ELF-1 (cell line): ENCODE measurements at places on chromosomes 16 and 17.
A peak's percentile ranks its signal among the peaks of the same experiment; 100 is the strongest.

- DNase-seq, result no peak
These were observed 40.5 kb downstream of the ANKRD11 start for GRCh38 chr16:89449726-89450335.

DNA sequence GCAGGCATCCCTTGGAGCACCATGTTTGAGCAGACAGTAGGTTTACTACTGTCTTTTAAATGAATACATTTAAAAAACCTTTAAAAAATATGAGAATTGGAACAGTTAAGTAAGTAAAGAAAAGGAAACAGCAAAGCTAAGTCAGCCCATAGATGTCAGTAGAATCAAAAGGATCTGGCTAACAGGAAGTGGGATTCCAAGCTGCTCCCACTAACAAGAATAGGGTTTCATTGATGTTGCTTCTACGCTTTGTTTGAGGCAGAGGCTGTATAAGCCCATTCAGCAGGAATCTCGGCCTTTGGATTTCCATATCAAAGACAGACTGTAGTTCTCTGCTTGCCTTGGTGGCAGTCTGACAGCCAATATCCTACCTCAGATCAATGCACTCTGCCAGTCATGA lies 122.9 kb upstream of the ELAC2 start:
- peak; percentile 67 for DNase-seq

DNA sequence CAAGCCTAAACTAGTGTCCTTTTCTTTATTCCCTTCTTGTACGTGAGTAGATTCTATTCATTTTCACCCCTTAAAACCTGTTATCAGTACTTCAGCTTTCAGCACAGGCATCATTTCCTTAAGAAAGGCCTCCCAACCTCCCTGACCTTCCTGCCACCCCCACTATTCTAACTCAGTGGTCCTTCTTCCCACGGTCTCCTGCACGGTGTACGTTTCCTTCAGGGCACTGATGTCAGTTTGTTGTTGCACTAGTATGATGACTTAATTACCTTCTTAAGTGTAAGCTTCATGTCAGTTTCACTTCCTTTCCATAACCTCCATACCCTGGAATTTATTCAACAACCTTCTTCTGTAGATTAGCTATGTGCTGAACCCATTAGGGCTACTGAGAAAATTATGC lies 484.2 kb downstream of the HS3ST4 start:
- no peak for DNase-seq

- DNase-seq, result no peak
These were observed 43.5 kb downstream of the CYB561 start for GRCh38 chr17:63402431-63403212.

GRCh38 chr17:19614900-19615299 lies 33.7 kb upstream of the ALDH3A2 start:
- no peak for DNase-seq

- no peak for DNase-seq
These were observed 8.1 kb upstream of the MT1E start for GRCh38 chr16:56617212-56618085.

DNA sequence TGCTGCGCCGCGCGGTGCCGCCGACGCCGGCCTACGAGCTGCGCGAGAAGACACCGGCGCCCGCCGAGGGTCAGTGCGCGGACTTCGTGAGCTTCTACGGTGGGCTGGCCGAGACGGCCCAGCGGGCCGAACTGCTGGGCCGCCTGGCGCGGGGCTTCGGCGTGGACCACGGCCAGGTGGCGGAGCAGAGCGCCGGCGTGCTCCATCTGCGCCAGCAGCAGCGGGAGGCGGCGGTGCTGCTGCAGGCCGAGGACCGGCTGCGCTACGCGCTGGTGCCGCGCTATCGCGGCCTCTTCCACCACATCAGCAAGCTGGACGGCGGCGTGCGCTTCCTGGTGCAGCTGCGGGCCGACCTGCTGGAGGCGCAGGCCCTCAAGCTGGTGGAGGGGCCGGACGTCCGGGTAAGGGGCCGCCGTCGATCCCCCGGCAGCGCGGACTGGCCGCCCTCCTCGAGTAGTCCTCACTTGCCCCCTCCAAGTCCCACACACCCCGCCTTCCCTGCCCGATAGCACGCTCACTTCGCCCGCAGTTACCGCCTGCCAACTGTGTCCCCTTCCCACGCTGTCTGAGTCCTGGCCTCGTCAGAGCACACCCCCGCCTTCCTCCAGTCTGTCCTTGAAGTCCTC lies 470 bp downstream of the MLYCD start:
- DNase-seq, result peak; percentile 75

DNA sequence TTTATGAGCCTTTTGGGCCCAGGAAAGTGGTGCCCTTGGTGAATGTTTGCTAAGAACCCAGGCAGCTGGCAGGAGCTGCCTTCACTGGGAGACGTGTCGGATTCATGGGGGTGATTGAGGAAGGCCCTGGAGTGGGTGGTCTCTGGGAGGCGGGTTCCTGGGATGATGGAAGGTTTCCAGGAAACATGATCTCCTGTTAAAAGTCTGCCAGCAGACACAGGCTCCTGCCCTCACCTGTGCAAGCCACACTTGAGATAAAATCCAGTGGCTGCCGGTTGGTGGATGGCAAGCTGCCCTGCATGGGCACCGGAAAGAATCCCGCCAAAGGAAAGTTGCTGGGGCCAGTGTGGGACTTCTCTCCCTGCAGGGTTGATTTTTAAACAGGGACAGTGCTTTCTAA lies 189.0 kb upstream of the CIBAR2 start:
- DNase-seq, result no peak

DNA sequence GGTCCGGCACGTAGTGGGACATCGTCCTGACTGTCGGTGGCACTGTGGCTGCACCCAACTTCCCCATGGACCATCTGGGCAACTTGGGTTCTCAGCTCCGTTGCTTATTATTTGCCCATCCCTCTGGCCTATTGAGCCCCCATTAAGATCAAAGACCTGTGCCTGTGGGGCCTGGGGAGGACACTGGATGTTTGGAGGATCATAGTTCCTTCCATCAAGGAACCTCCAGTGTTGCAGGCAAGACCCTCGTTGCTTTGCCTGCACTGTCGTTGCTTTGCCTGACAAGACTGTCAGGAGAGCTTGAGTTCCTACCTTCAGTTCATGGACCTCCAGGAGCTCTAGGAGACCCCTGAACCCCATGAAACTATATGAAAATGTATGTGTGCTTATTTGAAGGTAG lies 127.2 kb downstream of the CCDC144A start:
- no peak for DNase-seq

DNA sequence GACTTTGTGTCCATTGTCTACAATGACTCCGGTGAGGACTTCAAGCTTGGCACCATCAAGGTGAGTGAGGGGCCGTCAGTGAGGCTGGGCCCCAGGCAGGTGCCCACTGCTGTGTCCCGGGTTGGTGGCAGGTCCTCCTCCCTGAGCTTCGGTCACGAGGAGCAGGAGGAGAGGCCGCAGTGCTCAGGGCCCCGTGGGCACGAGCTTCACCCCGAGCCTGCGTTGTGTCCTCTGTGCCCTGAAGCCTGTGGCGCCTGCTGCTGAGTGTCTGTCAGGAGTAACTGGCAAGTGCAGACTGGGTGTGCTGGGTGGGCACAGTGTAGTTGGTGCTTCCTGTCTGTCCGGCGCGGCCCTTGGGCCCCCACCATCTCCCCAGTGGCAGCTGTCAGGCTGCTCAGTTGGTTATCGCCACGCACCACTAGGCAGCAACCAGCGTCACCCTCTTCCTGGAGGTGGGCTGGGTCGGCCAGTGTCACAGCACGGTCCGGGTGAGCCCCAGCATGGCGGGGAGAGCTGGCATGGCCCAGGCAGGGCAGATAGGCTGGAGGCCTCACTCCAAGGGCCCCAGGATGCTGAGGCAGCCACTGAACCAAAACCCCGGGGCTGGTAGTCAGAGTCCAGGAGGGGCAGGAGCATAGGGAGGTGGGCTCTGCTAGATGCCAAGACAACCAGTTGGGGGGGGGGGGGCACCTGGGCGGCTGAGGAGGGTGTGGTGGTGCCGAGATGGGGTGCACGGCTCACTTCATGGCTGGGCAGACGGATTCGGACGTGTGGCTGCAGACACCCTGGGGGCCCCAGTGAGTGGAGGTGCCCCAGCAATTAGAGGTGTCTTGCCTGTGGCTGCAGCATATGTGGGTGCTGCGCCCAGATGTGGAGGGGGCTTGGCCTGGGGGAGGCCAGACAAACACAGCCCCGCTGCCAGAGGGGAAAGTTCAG lies 39.3 kb downstream of the TSC2 start:
- DNase-seq, result no peak

DNA sequence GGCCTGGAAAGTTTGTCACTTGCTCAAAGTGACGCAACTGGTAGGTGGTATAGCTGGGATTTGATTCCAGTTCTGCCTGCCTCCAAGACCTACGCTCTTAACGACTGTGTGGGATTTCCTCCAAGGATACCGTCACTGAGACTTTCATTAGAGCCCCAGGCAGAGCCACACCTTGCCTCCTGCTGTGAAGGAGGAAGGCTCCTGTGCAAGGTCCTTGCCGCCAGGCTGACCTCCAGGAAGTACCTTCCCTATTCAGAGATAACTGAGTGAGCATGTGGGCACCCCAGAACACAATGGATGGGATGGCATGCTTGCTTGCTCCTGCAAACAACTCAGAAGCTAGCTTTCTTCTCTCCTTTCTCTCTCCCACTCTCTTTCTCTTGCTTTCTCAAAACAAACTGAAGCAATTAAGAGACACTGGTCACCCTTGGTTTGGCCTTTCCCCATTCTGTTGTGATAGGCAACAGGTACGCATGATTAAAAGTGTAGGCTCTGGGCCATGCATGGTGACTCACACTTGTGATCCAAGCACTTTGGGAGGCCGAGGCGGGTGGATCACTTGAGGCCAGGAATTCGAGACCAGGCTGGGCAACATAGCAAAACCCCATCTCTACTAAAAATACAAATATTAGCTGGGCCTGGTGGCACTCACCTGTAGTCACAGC lies 30.7 kb downstream of the CACNG3 start:
- peak; percentile 27 for DNase-seq

GRCh38 chr16:82016263-82016662 lies 5.0 kb upstream of the SDR42E1 start:
- no peak for DNase-seq

GRCh38 chr17:33225994-33226393 lies 67.1 kb downstream of the ASIC2 start:
- no peak for DNase-seq

DNA sequence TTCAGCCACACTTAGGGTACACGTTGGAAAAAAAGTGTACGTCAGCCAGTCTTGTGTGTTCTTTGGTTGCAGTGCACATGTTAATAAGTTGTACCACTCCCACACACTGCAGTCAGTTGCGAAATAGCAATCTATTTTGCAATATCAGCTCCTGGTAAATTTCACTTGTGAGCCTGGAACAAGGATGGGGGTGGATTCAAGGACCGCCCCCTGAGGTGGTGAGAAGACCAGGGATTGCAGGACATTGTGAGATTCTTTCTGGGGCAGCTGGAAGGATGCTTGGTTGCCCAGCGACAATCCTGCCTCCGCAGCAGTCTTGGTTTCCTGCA lies 78.6 kb upstream of the ZFHX3 start:
- no peak for DNase-seq
